ENCODE measurements at places on chromosomes 7 and 10.

DNA sequence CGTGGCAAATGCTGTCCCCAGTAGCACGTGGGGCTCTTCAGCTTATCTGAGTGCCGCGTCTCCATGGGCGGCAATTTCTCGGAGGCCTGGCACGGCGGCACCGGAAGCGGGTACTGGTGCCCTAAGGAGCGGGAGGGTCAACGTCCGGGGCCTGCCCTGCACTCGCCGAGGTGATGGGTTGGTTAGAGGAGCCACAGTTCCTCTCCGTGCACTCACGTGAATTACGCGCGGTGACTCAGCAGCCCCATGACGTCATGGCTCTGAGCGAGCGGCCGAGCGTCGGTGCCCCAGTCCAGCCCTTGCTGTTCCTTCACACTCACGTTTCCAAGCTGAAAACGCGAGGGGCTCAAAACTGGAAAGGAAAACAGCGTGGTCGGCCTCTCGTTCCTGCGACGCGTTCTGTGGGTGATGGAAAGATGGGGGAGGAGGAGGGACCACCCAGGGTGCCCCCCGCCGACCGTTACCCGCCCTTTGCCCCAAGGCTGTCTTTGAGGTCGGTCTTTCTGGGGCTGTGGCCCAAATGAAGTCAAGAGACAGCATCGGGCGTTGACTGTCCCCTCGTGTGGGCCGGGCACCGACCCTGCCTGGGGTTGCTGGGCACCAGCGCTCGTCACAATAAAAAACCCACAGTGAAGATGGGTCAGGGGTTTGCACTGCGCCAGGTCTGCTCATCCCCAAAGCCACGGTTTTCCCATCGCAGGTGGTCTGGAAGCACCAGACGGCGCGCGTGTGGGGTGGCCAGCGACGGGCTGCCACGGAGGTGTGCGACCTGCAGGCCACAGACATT is 70.4 kb upstream of the CFAP46 start:
- no peak for DNase-seq

GRCh38 chr10:29865700-29866355 is 193.6 kb downstream of the JCAD start:
- DNase-seq = no peak

DNA sequence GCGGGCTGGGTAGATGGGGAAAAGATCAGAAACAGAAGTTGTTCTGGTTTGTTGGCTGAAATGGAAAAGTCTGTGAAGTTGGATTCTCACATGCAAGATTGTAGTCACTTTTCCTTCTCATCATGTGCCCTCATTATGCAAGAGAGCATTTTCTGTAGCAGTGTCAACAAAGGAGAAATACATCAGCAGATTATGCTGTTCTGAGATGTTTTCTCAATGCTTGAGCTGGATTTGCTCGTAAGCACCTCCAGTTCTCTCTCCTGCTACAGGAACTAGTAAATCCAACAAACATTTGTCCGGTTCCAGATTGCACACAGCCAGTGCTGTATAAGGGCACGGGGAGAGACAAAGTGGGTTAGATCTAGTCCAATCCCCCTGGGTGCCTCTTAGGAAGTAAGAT is 90.0 kb downstream of the GATA3 start:
- no peak for DNase-seq

GRCh38 chr7:134654104-134654775 is 7.6 kb downstream of the BPGM start:
- DNase-seq = no peak

- no peak for DNase-seq
Observed at GRCh38 chr7:16985621-16986020, 103.8 kb upstream of the AGR3 start.

GRCh38 chr10:113158183-113158582 is 208.1 kb downstream of the TCF7L2 start:
- DNase-seq = no peak

DNA sequence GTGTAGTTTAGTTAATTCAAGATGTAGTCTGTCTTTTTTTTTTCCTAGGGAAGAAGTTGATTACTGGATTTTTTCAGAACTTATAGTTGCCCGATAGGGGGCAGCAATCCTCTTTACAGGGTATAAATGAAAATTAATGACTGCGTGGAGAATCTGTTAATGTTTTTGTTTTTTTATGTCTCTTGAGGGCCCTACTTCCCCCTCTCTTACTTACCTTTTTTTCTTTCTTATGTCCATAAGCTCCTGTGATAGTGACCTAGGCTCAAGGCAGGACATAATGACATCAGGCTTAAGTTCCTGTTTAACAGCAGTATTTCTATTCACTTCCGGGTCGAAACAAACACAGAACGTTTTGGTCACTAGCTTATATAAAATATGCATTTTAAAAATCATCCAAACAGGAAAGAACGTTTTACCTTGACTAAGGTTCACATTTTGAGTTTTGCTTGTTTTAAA is 18.8 kb downstream of the CDC123 start:
- DNase-seq = peak; percentile 33

DNA sequence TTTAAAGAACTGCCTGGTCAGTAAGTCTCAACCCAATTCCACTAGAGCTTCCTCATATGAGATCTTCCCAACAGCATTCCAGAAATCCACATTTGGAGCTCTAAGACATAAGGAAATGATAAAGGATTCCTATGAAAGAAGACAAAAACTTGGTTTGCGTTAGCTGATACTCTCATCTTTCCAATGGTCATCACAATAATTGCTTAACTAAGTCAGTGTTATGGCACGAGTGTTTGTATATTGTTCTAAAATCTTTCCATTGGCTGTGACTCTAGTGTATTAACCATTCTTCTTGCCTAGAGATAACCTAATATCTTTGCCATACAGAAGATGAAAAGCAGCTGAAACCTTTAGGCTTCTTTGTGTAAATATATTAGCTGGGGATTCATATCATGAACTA is 289.0 kb downstream of the SNX13 start:
- DNase-seq = no peak

GRCh38 chr7:92827464-92828120 is 8.8 kb downstream of the CDK6 start:
- DNase-seq = no peak

DNA sequence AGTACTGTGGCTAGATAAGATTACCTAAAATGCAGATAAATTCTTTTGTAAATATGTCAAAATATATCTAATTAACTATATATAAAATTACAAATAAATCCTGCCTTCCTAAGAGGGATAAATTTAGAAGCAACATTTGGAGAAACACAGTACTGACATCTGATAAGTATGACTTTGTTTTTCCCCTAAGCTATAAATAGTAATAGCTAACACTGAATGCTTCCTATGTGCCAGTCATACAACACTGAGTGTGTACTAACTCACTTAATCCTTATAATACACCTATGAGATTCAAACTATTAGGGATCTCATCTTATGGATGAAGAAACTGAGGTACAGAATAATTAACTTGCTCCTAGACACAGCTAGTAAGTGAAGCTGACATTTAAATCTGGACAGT is 733.4 kb downstream of the MAGI2 start:
- DNase-seq = no peak

- no peak for DNase-seq
Observed at GRCh38 chr7:36312915-36313334, 76.7 kb upstream of the ANLN start.

DNA sequence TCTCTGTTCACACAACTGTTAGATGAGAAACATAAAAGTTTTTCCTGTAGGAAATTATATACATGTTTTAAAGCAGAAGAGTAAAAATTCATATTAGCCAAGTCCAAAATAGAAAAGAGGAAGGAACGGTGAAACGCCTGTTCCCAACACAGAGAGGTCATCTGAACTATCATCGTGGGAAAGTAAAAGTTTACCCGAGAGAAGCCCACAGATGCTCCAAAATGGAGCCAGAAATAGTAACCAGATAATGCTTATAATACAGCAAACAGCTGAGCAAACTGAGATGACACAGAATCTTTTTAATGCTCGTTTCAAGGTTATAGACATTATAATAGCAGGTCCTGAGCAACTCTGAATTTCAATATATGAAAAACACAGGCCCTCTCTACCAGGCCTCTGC is 24.5 kb downstream of the FRMD4A start:
- no peak for DNase-seq
